Thoracic aorta (tissue), 2 donors: ENCODE measurements at places on chromosomes 6 and 20.

DNA sequence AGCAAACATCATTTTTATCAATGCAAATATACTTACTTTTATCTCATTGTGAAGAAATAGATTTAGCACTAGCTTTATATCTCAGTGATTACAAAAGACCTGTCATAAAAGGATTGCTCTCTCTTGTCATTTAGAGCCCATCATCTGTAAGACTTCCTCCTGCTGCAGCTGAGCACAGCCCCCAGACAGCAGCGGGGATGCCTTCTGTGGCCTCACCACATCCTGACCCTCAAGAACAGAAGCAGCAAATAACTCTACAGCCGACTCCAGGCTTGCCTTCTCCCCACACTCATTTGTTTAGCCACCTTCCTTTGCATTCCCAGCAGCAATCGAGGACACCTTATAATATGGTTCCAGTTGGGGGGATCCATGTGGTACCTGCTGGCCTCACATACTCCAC is 127.0 kb upstream of the EDN1 start:
- DNase-seq, result no peak

- DNase-seq, result no peak
Observed at GRCh38 chr6:56022678-56023077, 147.3 kb upstream of the BMP5 start.

- no peak for DNase-seq
Observed at GRCh38 chr6:168884050-168884645, 369.5 kb downstream of the THBS2 start.

GRCh38 chr6:168581706-168582105 is 140.7 kb downstream of the SMOC2 start:
- DNase-seq, result no peak

DNA sequence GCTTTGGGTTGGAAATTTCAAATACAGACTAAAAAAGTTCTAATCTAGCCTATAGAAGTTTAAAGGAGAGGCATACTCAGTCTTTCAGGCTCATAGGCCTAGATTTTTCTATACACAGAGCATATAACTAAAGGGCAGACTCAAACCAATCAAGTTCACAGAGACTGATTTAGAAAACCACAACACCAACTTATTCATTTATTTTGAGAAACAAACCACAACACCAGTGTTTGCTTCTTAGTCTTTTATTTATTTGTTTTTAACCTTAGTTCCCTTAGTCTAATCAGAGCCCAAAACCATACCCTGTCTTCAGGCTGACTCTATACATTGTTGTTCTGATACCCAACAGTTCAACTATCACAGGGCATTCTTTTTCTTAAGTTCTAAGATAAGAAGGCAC is 103.7 kb downstream of the REV3L start:
- DNase-seq, result no peak

DNA sequence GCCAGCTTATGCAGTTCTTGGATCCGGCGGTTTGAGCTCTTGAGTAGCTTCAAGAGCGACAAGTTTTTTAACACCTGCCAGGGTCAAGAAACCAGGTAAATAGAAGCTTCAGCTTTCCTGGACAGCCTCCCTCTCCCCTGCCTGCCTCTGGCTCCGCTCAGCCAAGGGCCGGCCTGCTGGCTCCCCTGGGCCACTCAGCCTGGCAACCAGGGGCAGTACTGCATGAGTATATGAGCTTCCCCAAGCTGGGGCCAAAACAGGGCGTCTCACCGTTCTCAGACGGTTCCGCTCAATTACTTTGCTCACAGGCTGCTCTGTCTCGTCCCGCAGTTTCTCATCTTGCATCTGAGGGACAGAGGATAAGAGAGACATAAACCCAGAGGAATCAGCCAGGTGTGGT is 856 bp downstream of the TP53TG5 start:
- DNase-seq, result no peak

GRCh38 chr6:143608906-143609305 is 68.9 kb upstream of the PHACTR2 start:
- DNase-seq, result no peak

- no peak for DNase-seq
Observed at GRCh38 chr20:16710781-16711180, 19.0 kb upstream of the SNRPB2 start.

DNA sequence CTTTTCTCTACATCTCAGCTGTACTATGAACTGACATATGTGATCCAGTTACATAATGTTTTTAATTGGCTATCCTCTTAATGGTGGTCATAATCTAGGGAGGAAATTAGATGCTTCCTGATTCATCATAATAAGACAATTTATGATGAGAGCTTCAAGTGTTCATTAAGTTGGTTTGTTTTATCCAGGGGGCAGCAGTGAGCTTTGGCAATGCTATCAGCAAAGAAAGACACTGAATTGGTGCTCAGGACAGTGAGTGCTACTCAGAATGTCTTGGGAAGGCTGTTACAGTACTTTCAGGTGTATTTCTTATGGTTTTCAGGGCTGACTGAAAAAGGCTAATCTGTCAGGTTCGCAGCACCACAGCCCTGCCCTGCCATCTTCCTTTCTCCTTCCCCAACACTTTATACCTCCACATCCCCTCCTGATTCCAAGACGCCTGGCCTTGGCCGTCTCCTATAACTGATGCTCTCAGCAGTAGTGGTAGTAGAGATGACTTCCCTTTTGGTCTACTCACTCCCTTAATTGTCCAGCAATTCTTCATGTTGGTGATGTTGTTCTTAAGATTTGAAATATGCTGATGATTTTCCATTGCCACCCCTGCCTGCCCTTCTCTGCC is 67.0 kb upstream of the TNFAIP3 start:
- no peak for DNase-seq

GRCh38 chr20:62656197-62656918 is 14.1 kb downstream of the SLCO4A1 start:
- no peak for DNase-seq

DNA sequence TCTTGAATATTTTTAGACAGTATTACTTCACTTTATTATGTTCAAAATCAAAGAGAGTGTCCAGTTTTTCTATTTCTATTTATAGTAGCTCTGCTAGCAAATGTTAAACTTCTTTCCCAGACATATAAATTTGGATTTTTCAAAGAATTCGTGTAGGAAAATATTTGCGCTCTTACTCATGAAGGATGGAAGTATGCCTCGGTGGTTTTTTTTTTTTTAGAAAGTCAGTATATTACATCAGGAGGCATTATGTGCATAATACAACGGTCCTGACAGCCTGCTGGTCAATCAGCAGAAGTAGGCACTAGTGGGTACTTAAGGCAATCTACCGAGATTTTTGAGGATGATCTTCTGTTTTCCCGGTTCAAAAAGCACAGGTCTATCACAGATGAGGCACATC is 249.3 kb downstream of the TBX18 start:
- DNase-seq, result no peak

- DNase-seq, result no peak
Observed at GRCh38 chr20:2692886-2693285, 306 bp downstream of the EBF4 start.
